Ascending aorta (tissue), 2 donors: ENCODE measurements at places on chromosomes 5 and 9.
A peak's percentile ranks its signal among the peaks of the same experiment; 100 is the strongest.

DNA sequence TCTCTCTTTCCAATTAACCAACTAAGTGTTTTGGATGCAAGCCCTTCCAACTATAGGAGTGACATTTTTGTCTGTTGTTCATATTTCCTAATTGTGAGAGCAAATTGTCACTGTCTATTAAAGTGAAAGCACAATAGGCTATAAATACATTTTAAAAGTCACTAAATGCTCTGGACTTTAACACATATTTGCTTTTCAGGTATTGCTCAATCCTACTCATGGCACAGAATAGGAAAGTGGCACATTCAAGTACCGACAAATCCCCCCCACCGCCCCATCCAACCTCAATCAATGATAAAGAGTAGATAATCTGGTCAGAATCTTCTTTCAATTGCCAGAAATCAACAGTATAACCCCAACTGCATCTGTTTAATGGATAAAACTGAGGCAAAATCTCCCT lies 419.8 kb downstream of the PLK2 start:
- no peak for DNase-seq

- no peak for DNase-seq
Observed at GRCh38 chr5:9198394-9198793, 347.5 kb downstream of the SEMA5A start.

DNA sequence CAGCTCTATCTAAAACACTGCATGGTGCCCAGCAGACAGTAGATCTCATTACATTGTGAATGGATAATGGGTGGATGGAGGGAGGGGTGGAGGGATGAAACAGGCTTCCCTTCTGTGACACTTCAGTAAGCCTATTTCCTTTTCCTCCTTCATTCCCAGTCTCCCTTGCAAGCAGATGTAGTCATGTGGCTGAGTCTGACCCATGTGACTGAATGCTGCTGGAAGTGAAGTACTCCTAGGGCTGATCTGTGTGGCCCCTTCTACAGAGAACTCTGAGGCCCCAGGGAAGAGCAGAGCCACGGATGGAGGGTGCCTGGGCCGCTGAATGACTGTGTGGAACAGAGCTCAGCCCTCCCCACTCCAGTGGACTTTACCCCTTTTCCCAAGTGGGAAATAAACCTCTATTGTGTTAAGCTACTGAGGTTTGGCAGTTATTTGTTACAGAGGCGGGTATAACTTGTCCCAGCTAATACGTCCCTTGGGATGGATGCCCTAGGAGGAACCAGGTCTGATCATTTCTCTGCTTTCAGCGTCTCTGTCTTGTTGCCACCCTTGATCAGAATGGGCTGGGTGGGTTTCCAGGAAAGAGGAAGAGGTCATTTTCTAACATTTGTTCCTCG lies 176.1 kb upstream of the MVB12B start:
- no peak for DNase-seq

DNA sequence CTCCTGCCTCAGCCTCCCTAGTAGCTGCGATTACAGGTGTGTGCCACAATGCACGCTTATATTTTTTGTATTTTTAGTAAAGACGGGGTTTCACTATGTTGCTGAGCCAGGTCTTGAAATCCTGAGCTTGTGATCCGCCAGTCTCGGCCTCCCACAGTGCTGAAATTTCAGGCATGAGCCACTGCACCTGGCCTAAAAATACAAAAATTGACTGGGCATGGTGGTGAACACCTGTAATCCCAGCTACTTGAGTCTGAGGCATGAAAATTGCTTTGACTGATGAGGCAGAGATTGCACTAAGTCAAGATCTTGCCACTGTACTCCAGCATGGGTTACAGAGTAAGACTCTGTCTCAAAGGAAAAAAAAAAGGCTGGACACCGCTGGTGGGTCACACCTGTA lies 13.1 kb upstream of the DYNC2I2 start:
- DNase-seq: no peak

- DNase-seq: no peak
Observed at GRCh38 chr5:63128018-63128417, 549.4 kb downstream of the LRRC70 start.

- no peak for DNase-seq
Observed at GRCh38 chr9:37761511-37761910, 7.9 kb downstream of the TRMT10B start.

DNA sequence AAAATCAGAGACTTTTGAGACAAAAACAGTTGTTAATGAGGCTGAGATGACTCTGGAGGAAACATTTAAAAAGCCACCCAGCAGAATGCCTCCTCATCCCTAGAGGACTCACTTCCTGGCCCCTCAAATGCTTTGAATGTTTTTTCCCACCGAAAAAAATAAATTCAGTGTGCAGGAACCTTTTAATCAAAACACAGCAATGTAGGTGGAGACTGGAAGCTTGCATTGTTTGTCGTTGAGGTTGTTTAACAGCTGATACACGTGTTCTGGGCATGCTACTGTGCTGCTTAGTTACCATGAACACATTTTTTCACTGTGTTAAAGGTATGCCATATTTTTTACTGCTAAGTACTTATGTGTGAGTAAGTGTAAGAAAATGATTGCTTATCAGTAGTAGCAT lies 65.7 kb upstream of the ADCY2 start:
- DNase-seq: no peak

DNA sequence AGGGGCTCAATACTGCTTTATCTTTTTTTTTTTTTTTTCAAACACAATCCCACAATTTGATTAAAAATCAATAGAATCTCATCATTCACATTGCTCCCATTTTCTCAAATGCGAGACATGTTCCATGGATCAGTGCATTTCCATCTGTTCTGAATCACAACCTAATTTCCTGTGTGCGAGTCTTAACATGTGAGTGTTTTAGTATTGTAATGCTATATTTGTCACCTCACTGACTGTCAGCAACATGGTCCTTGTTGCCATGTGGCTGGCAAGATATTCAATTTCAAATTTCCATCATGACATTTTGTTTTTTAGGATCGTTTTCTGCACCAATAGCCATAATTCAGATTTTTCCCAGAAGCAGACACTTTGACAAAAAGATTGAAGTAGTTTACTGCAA lies 233.2 kb upstream of the PRDM9 start:
- DNase-seq: no peak

- no peak for DNase-seq
Observed at GRCh38 chr9:4400731-4401130, 89.5 kb upstream of the SLC1A1 start.

GRCh38 chr9:94956731-94957130 lies 230.2 kb downstream of the AOPEP start:
- DNase-seq: no peak

- no peak for DNase-seq
Observed at GRCh38 chr5:10214041-10214440, 35.6 kb downstream of the ATPSCKMT start.

GRCh38 chr5:82425591-82425990 lies 147.4 kb upstream of the RPS23 start:
- peak; percentile 73 for DNase-seq

DNA sequence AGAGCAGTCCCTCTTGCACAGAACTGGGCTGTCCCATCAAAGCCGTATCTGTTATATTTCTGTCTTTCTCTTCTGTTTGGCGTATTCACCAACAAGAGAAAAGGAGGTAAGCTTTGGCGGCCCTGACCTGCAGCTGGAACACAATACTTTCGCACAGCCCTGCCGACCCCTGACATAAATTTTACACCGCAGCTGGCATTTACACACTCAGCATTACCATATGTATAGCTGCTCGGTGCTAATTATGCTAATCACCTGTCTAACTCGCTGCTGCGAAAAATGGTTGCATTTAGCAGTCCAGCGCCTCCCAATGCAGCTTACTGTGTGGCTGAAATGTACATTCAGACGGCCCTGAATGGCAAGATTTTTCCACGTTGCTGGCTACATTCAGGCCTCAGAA lies 20.8 kb downstream of the PTCH1 start:
- DNase-seq: no peak

- no peak for DNase-seq
Observed at GRCh38 chr5:6069496-6070185, 308.7 kb downstream of the MED10 start.

GRCh38 chr5:6398570-6399230 lies 20.4 kb upstream of the MED10 start:
- DNase-seq: no peak

DNA sequence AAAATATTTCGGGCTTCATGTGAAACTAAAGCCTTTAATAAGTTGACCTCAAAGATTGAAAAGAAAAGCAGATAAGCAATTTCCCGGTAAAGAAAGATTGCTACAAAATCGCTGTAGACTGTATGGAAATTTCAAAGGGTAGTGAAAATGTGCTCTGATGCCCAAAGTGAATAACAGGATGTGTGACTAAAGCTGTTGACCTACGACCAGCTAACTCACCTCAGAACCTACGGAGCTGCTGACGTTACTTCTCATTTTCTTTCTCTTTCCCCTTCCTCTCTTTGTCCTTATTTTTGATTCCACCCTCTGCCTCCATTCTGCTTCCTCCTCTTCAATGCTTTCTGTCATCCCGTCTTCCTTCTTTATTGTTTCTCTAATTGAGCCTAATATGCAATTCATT lies 103.2 kb downstream of the PDE4D start:
- no peak for DNase-seq

DNA sequence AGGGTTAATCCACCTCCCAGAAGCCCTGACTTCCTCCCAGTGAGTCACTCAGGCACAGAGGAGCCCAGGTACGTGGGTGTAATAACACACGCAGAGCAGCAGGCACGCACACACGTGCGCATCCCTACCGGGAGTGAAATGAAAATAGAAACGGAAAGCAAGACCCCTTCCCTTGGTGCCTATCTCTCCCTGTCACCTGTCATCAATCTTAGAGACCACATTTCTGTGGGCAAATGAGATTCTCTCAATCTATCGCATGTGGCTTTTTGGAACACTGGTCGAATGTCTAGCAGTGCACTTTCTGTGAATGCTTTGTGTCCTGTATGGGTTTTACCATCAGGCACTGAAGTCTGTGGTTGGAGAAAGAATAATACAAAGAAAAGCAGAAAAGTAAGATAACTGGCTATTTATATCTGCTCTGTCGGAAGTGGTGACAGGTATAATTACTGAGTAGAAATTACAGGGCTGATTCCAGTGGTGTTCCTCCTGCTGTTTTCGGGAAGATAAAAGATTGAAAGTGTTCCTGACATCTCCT lies 137.7 kb upstream of the GRIA1 start:
- DNase-seq: no peak

DNA sequence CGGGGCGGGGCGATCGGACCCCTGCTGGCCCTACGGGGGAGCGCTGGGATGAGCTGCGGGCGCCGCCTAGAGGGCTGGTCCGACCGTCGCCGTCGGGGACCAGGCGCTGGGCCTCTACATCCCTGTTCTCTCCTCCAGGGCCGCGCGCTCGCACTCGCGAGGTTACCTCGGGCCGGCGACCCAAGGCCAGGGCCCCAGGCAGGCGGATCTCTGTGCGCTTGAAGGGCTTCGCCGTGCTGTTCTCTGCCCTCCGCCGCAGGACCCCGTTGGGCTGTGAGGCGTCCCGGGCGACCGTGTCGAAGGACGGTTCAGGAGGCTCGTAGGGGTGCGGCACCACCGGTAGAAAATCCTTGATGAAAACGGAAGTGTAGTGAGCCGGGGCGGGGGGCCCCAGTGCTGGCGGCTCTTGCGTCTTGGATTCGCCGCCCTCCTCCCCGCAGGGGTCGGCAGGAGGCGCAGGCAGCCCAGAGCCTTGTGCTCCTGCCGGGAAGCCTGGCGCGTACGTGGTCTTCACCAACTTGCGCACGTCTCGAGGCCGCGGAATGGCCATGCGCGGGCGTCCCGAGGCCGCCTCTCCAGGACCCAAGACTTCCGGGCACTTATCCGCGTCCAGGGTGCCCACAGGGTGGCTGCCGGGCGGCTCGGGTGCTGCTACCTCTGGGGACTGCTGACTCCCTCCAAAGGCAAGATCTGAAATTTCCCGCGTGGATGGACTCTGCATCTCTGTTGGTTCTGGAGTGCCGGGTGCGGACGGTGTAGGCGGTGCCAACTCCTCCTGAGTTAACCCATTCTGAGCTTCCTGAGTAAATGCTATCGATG lies 2.0 kb downstream of the PROB1 start:
- DNase-seq: no peak

DNA sequence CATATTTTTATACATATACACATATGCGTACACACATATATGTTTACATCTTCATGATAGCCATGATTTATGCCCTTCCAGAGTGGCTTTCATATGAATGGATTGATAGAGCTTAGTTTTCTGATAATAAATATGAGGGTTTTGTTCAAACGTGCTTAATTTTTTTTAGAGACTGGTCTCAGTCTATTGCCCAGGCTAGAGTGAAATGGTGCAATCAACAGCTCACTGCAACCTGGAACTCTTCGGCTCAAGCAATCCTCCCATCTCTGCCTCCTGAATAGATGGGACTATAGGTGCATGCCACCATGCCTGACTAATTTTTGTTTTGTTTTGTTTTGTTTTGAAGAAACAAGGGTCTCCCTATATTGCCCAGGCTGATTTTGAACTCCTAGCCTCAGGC lies 48.6 kb upstream of the ZSWIM6 start:
- DNase-seq: no peak

DNA sequence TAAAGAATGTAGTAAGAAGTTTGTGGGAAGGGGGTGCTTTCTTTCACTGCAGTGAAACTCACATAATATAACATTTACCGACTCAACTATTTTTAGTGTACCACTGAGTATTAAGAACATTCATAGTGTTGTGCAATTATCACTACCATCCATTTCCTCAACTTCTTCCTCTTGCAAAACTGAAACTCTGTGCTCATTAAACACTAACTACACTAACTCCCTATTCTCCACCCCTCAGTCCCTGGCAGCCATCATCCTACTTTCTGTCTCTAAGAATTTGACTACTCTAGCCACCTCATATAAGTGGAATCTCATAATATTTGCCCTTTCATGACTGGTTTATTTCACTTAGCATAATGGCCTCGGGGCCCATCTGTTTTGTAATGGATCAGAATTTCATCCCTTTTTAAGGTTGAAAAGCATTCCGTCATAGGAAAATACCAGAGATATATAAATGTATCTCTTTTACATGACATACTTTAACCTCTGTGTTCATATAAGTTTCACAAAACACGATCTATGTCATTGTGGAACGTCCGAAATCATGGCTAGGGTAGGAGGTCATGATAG lies 56.3 kb upstream of the DIRAS2 start:
- DNase-seq: no peak

DNA sequence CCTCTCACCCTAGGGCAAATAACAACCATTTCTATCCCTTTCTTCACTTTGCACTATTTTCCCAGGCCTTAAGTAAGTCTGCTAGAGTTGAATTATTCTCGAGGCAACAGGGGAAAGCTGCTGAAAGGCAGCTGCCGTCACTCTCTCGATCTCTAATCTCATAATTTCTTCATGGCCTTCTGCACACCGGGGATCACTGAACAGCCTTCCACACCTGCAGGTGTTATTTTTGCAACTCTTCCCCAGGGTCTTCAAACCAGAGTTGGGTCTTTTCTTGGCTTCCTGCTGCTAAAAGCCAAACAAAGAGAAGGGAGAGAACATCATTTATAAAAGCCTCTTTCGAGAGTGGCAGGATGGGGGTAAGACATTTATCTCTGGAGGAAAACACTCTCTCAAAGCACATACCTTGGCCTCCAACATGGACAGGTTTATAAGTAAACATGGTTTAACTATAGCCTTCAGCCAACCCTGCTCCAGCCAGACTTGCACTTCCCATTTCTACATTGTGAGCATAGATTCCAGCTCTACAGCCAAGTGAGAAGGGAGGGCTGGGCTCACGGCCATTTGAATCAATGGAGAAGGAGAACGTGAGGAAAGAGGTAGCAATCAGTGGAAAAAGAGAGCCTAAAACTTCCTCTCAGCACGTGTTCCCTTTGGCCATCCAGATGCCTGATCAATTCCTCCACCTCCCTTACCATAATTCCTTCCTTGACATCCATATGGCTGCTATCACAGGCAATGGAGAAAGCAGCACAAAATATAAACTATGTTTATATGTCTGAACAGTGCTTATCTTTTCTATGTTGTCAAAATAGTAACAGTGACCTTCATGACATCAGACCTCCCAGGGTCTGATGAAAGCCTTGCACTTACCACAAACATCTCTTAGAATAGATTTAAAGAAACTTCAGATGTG lies 464.9 kb downstream of the TLE1 start:
- DNase-seq: no peak
